ENCODE measurements at places on chromosomes 6 and 20.

GRCh38 chr6:129889580-129889979, 28.5 kb upstream of the TMEM244 start:
- peak; percentile 68 for DNase-seq

DNA sequence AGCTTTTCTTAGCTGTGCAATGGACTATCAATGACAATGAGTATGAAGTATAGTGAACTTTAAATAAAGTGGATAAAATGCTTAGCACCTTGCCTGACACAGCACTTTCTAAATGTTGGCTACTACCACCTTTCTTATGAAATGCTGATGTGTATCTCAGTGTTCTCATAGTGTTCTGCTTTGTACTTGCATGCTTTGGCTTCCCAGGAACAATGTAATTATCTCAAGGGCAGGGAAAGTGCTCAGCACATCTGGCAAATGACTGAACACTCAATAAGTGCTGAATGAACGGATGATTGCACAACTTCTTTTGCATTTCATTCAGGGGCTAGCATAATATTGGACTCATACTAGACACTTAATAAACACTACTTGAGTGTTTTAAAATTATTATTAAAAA, 28.2 kb upstream of the NOX3 start:
- DNase-seq = no peak

DNA sequence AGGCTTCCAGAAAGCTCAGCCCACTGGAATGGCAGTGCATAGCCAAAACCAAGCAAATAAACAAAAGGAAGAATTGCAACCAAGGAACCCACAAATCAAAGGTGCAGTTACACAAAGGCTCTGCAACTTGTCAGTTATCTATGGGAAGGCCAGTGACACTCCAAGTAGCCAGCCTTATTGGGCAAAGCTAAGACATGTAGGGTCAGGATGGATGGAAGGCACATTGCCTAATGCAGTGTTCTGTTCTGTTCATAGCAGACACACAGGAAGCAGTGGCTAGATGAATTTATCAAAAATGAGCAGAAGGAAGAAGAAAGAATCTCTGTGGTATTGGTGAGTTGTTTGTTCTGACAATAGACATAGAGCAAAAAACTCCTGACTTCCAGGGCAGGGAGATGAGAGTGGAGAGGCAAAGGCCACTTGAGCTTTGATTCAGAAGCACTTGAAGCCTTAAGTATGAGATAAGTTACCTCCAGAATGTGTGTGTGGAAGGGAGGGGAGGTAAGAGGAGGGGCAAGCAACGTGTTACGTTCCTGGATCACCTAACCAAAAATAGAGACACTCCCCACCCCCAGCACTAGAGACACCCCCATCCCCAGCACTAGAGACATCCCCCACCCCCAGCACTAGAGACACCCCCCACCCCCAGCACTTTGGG, 57.9 kb upstream of the AKAP12 start:
- DNase-seq = no peak

DNA sequence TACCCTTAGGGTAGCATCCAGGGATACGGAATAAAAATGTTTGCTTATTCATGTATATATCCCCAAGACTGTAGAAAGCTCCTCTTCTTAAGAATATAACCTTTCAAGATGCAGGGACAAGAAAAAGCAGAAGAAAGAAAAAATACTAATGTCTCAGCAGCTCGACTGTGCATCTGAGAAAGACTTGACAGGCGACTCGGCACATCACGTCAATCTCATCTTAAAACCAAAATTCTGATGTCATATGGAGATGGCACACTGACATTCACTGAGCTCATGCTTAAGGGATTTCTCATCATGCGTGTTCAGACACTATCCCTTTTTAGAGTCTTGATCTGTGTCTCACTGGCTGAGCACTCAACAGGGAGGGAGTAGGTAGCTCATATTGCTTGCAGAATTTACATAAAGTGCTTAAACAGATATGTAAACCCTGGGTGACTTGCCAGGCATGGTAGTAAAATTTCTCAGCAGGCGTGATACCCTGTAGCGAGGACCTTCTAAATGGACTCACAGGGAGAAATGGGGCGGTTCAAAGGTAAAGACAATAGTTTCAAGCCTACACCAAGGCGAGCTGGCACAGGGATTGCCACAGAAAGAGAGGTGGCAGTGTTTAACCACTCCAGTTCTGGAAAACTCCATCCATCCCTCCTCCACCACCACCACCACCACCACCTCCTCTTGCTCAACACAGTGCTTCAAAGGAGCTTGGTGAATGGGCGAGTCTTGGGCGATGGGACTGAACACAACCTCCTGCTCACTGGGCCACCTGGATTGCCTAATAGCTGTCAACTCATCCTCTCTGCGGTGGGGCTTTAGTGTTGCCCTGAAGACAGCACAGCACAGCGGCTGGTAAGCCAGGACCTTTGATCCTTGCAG, 330.5 kb downstream of the TFAP2A start:
- no peak for DNase-seq

DNA sequence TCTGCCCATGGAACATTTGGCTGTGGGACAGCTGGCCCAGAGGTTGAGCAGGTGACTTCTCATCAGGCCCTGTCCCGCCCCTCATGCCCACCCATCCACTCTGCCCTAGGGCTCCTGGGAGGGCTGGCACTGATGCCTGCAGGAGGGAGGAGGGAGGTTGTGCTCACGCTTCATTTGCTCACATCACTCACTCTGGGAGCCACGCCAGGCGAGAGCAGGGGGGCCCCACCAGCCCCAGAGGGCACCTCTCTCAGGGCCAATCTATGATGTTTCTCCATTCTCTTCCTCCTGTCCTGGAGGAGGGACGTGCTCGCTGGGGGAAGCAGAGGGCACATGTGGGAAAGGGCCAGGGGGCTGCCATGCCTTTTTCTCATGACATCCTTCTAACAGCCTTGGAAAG, 10.9 kb upstream of the GLP1R start:
- DNase-seq = no peak

DNA sequence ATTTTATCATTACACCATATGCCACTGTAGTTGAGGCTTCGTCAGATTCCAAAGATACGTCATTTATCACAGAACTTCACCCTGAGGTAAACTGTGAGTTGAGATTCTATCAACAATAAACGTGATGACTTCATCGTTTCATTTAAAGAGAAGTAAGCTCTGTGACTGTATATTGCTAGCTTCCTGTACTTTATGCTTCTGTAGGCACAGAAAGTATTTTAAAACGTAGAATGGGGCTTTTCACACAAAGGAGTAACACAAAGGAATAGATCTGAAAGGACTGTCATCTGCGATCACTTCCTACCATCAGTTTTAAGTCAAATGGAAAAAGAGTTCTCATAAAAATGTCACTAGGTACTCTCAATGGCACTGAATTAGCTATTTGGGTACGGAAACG, 234.4 kb upstream of the MCHR2 start:
- no peak for DNase-seq

DNA sequence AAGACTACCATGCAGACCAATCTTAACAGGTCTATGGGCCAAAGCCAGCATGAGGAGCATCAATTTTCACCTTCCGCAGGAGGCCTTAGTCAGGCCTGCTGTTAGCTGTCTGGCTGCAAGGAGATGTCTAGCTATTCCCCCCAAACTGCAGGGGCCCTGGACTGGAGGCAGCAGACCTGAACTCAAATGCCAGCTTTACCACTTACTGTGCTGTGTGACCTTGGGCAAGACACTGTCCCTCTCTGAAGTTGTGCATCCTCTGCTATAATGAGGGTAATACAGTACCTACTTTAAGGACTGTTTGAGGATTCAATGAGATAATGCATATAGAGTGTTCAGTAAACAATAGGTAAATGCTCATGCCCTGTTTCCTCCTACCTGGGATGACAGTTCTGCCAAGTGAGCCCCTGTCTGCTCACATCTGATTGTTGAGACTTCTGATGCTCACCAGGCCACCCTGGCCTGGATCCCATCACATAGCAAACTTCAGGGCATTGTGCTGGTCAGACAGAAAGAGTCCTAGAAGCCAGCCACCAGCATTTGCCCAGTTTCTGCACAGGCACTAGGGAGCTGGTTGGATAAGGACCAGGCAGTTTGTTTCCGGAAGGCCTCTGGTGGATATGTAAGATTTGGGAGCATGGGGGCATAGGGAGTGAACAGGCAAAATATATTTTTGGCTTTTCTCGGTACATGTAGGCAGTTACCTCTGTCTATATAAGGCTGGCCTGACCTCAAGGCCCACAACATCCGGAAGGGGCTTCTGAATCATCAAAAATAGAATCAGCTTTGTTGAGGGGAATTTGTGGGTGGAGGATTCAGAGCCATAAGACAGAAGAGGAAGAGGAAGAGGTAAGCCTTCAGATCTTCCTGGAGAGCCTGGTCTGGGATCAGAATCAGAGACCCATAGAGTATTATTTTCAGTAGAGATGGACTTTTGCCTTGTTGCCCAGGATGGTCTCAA, 2.3 kb upstream of the OCSTAMP start:
- DNase-seq = no peak

DNA sequence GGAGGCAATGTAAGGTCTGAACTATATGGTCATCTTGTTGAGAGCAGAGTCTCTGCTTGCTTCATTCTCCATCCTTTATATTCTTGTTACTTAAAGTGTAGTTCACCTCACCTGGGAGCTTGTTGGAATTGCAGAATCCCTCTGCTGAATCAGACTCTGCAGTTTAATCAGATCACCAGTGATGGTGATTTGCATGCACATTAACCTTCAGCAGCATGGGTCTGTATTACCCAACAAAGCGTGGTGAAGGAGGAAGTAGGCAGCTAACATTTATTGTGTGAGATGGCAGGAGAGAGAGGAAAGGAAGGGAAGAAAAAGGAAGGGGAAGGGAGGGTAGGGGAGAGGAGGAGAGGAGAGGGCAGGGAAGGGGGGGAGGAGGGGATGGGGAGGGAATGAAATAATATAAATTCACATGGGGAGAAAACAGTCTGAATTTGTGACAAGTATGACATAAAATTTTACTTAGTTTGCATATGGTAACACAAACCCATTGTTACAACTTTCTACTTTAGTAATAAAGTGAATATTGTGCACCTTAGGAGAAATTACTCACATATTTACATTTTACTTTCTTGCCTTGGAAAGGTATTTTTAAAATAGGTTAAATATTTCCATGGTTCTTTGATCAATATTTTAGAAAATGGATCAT, 740.7 kb downstream of the DHX35 start:
- DNase-seq = no peak
